DND-41 (cell line): ENCODE measurements at places on chromosomes 16 and 17.

GRCh38 chr17:1145311-1145986 lies 34.3 kb downstream of the ABR start:
- no peak overlapping the region for H3K27ac ChIP-seq
- H3K4me3 ChIP-seq = no peak overlapping the region
- H3K36me3 ChIP-seq = no peaks in the 10 kb centered on the region
- no peaks in the 10 kb centered on the region for H3K27me3 ChIP-seq

DNA sequence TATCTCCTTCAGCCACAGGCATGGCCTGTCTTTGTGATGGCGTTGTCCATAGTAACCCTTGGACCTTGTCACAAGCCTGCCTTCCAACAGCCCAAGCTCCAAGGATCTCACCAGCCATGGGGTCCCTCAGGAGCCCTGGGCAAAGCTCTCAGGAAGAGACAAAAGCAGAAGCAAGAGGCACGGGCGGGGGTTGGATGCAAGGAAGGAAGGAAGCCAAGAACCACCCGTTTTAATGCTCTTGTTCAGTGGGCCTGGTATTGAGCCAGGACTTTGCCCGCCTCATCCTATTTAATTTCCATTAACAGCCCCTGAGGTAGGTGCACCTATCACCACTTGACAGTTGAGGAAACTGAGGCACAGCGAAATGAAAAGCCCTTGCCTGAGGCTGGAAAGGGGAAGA lies 32.3 kb upstream of the GOSR2 start:
- H3K4me1 ChIP-seq = no peaks in the 10 kb centered on the region
- H3K4me3 ChIP-seq = no peak overlapping the region
- H3K27me3 ChIP-seq = peaks cover 21% of the 10 kb centered on the region
- no peak for DNase-seq

- H3K4me1 ChIP-seq = no peaks in the 10 kb centered on the region
- DNase-seq = no peak
- no peak overlapping the region for H3K4me3 ChIP-seq
- H3K27ac ChIP-seq = no peak overlapping the region
These were observed 61.3 kb downstream of the HLF start for GRCh38 chr17:55326030-55326429.

GRCh38 chr16:2825906-2826305 lies 4.2 kb upstream of the ZG16B start:
- H3K4me3 ChIP-seq = no peak overlapping the region
- H3K36me3 ChIP-seq = no peaks in the 10 kb centered on the region
- no peak for DNase-seq
- no peaks in the 10 kb centered on the region for H3K4me1 ChIP-seq
- H3K27ac ChIP-seq = no peak overlapping the region

- H3K36me3 ChIP-seq = no peaks in the 10 kb centered on the region
- DNase-seq = no peak
- no peaks in the 10 kb centered on the region for H3K4me1 ChIP-seq
- H3K27ac ChIP-seq = no peak overlapping the region
These were observed 118.4 kb upstream of the HSBP1 start for GRCh38 chr16:83689385-83689831.

DNA sequence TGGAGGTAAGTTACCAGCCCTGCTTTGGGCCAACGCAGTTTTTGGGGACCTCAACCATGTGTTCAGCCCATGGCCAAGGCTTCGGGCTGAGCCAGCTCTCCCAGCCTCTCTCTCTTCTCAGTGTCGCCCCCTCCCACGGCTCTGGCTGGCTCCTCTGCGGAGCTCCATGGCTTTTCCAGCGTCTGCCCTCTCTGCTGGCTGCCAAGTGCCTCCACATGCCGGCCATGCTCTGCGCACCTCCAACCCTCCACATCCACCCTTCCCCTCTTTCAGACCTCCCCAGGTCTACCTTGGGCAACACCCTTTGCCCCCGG lies 23.2 kb downstream of the COTL1 start:
- H3K27ac ChIP-seq = no peak overlapping the region
- H3K36me3 ChIP-seq = no peaks in the 10 kb centered on the region
- H3K4me3 ChIP-seq = no peak overlapping the region
- no peaks in the 10 kb centered on the region for H3K4me1 ChIP-seq

GRCh38 chr16:47057630-47057993 lies 84.1 kb upstream of the DNAJA2 start:
- H3K27me3 ChIP-seq = no peaks in the 10 kb centered on the region
- DNase-seq = no peak
- H3K27ac ChIP-seq = no peak overlapping the region
- no peaks in the 10 kb centered on the region for H3K4me1 ChIP-seq
